ENCODE measurements at places on chromosomes 5 and 9.

DNA sequence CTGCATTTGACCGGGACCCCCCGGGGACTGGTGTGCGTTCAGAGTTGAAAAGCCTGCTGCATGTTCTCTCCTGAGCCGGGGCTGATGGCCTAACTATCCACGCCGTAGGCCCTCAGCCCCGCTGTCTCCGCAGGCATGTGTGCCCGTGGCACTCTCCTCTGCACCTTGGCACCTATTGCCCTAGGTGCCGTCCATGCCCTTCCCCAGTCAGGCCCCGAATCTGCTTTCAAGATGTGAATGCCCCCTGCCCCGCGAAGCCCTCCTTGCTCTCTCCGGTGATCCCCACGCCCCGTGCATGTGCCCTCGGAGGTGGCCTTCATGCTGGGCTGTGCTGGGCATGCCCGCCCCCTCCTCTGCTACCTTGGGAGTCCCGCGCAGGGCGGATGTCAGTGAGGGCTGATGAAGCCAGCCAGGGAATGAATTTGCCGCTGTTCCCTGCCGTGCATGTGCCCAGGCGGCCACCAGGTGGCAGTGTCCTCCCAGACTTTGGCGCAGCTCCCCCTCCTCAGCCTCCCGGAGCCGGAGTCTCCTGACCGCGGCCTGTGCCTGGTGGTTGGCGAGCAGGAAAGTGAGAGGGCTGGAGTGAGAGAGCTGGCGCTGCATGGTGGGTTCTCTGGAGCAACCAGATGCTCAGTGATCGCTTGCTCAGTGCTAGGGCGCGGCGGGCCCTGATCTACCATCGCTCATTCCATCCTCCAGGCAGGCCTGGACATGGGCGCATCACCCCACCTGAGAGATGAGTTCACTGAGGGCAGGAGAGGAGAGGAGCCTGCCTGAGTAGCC lies 112.9 kb upstream of the LMX1B start:
- peak; percentile 60 for DNase-seq

DNA sequence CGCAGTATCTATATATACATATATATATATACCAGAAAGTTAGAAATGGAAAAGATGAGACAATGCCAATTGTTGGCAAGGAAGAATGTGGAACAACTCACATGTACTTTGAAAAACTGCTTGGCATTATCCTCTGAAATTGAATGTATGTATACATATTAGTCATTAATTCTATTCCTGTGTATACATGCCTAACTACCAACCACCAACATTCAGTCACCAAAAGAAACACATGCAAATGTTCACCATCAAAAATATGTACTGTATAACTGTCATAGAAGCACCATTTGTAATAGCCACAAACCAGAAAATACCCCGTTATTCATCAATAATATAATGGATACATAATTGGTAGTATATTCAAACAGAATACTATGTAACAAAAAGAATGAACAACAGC lies 330.2 kb upstream of the GRAMD2B start:
- no peak for DNase-seq

GRCh38 chr5:104170926-104171325 lies 608.3 kb upstream of the NUDT12 start:
- no peak for DNase-seq

DNA sequence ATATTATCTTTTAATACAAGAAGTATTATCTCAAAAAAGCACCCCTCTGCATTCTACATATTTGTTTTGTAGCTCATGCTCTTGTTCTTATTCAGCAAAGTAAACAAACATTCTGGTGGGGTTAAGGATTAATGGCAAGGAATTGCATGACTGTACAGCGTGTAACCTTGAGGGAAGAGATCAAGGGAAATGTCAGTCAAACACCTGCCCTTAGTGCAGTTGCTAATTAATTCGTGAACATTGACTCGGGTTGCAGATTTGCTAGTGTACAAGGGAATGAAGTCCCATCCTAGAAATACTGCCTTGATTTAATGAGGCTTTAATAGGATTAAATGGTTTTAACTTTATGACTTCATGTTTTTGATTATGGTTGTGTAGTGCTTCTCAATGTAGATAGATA lies 1758.1 kb downstream of the MAT2B start:
- no peak for DNase-seq

GRCh38 chr9:72354704-72355103 lies 10.3 kb downstream of the ZFAND5 start:
- DNase-seq: no peak

GRCh38 chr5:150515446-150515845 lies 7.5 kb downstream of the NDST1 start:
- no peak for DNase-seq

- DNase-seq: no peak
Measured at GRCh38 chr5:93186076-93186682, 394.8 kb downstream of the NR2F1-AS1 start.

DNA sequence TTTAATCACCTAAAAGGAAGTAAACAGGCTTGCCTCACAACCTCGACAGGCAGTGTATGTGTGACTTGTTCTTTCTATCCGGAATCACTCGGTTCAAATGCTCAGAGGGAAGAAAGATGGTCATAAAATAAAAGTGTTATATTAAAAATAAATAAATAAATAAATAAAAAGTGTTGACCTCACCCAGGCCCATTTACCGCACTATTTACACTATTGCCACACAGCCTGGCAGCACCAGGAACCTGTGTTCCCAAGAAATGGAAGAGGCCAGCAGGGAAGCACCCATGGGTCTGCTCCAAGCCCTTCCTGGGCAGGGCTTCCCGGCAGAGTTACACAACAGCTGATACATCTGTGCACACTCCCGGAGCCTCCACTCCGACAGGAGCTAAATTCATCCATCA lies 127.9 kb downstream of the EFNA5 start:
- DNase-seq: no peak

GRCh38 chr5:105057893-105058292 lies 1495.3 kb upstream of the NUDT12 start:
- no peak for DNase-seq

DNA sequence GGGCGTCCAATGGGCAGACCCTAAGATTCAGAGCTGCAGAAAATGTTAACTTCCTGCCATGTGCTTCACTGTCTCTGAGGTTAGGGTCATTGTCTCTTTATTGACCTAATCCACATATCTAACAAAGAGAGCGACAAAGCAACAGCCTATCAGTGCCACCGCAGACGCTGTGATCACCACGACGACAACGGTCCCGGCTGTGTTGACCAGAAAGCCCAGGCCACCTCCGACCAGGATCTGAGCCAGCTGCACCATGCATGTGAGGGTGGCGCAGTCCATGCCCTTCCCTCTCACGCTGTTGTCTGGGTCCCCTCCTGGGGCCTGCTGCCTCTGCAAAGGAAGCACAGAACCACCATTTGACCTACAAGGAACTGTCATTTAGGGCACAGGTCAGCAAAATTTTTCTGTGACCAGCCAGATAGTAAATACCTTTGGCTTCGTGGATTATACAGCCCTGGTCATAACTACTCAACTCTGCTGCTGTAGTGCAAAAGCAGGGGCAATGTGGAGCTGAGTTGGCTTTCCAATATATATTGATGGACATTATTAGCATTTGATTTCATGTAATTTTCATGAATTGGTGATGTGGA lies 8.5 kb downstream of the RXFP3 start:
- no peak for DNase-seq

DNA sequence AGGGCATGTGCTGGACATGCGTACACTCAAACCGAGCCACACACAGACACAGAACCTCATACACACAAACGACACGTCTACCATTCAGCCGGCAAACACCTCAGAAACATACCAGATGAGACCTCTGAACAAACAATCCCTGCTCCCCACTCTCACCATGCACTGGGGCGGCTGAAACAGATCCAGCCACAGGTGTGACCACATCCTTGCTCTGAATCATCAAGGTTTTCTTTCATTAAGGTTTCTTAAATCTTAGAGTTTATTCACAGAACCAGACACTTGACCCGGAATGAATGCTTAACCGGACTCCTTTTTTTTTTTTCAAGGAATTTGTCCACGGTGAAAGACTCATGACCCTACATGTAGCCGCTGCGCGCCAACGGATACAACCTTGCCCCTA lies 26.2 kb downstream of the TERT start:
- peak; percentile 7 for DNase-seq

GRCh38 chr5:87114631-87115030 lies 153.1 kb upstream of the RASA1 start:
- DNase-seq: no peak

DNA sequence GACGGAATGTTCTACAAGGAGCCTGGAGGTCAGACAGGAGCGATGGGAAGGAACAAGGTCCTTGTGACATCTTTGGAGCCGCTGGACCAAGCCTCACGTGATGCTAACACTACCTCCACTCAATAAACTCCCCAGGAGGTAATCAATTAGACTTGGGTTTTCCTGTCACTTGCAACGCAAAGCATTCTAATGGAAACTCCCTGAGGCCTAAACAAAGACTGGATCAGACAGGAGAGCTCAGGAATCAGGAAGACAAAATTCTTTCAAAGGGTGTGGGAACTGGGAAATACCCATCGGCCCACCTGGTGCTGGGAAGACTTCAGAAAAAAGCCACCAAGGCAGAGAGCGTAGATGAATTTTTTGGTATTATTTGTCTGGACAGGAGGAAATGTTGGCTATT lies 22.3 kb upstream of the UNC5A start:
- DNase-seq: no peak

GRCh38 chr9:72579190-72579589 lies 57.8 kb downstream of the TMC1 start:
- DNase-seq: no peak

GRCh38 chr9:95177617-95178016 lies 139.9 kb downstream of the FANCC start:
- DNase-seq: no peak

DNA sequence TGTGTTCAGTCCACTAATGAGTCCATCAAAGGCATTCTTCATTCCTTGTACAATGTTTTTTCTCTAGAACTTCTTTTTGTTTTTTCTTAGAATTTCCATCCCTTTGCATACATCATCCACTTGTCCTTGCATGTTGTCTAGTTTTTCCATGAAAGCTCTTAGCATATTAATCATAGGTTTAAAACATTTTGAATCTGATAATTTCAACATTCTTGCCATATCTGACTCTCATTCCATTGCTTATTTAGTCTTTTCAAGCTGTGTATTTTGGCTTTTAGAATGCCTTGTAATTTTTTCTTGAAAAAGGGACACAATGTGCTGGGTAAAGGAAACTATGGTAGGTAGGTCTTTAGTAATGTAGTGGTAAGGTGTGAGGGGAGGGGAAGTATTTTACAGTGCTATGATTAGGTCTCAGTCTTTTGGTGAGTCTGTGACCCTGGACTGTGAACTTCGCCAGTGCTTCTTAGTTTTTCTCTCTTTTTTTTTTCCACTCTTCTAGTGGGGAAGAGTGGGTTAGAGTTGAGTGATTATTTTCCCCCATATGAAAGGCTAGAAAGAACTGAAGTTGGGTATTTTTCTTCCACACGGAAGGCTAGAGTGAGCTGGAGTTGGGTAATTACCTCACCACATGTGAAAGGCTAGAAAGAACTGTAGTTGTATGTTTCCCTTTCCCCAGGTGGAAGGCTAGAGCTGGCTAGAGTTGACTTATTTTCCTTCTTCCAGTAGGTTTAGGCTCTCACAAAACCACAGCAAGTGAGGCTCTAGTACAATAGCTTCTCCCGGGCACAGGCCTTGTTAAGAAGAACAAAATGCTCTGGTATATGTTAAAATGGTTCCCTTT lies 172.1 kb downstream of the SNX18 start:
- no peak for DNase-seq

DNA sequence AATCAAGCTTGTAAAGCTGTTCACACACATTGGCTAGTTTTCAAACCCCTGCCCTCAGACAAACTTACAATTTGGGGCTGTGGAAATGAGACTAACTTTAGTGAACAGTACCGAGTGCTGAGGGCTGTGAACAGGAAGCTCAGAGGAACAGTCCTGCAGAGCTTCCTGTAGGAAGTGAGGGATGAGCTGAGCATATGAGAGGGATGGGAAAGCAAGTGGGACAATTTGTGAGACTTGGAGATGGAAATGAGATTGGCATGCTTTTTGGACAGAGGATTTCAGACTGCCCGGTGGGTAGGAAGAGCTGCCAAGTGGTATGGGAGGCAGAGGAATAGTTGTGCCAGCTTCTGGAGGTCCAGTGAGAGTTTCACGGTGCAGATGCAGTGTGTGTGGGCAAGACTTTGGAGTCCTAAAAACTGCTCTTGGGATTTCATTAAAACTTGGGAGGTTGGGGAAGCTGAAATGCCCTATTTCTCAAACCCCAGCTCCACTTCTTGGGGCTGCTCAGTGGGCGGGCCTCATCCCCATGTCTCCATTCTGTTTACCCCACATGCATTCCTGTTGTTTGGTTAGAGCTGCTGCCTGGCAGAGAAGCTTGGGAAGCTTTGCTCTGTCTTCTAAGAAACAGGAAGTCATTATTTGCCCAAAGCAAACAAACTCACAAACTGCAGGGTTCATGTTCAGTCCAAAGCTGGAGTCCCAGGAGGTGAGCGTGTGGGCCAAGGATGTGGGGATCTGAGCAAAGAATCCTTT lies 267.5 kb downstream of the ZSWIM6 start:
- no peak for DNase-seq

DNA sequence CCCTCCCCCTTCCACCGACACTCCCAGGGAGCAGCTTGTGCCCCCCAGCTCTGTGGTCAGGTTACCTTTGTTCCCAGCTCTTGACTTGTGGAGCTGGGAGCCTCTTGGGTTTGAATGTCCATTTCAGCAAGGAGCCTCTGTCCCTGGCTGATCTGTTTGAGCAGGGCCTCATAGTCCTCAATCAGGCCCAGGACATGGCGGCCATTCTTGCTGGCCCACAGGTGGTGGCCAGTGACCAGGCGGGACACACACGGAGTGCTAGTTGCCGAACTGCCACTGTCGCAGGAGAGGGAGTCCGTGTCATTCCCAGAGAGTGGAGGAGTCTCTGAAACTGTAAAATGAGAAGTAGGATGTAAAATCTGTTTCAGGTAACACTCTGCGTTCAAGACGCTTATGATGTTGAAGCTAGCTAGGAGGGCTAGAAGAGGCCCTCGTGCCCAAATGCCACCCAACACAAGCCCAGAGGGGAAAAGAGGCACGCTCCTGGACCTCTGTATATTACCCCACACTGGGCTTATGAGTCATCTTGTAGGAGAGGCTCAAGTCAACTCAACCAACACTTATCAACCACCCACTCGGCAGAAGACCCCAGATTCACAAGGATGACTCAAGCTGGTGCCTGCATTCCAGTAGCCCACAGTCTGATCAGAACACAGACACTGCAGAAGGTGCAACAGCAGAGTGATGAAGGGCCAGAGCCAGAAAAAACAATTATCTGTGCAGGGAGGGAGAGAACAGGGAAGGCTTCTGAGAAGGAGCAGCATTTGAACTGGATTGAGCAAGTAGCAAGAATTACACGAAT lies 177.0 kb downstream of the CDK5RAP2 start:
- DNase-seq: no peak

DNA sequence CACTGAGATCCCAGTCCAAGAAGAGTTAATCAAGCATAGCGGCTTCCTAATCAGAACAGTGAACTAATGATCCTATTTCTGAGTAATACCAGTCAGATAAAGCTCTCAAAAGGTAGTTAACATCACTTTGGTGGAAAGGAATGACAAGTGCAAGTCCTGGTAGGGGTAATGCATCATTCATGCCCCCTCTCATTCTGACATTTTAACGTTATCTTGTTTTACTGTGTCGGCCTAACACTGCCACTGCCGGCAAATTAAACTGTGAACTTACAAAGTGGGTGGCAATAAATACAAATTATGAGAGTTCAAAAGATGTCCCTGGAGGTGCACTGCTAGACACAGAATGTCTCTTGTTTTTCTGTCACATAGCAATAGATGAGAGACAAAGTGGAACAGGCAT lies 131.6 kb downstream of the EBF1 start:
- no peak for DNase-seq

GRCh38 chr9:137068539-137069507 lies 1.5 kb downstream of the SAPCD2 start:
- no peak for DNase-seq
